ENCODE measurements at places on chromosomes 2 and 18.

DNA sequence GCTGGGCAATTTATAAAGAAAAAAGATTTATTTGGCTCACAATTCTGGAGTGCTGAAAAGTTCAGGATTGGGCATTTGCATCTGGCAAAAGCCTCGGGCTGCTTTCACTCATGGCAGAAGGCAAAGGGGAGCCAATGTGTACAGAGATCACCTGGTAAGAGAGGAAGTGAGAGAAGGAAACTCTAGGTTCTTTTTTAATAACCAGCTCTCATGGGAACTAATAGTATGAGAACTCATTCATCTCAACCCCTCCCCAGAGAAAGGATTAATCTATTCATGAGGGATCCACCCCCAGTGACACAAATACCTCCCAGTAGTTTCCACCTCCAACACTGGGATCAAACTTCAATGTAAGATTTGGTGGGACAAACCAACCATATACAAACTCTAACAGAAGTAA, 129.0 kb downstream of the EVA1A start:
- DNase-seq = no peak

DNA sequence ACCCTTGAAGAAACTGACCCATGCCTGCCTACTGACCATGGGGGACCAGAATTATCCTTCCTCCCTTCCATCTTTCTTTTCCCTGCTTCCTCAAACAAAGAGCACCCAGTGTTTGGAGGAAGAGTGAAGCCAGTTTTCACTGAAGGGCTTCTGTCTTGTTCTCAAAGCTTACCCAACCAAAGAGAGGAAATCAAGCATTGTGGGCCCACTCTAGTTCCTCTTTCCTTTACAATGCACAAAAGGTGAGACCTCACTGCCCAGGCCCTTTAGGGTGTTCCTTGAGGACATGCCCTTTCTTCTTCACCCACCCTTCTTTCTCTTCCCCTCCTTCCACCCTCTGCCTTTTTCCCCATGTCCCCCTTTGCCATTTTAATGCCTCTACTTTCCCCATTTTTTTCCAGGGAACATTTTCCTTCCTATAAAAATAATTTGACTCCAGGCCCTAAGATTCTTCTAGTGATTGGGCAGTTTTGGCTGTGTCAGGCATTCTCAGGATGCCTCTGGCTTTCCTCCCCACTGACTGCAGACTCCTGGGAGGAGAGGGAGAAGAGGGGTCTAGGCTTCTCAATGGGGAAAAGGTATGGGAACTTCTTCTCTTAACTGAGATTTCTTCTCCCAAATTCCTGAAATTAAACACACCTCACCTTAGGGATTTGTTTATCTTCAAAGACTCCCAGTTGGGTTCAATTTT, 126.6 kb upstream of the RMDN2 start:
- no peak for DNase-seq

DNA sequence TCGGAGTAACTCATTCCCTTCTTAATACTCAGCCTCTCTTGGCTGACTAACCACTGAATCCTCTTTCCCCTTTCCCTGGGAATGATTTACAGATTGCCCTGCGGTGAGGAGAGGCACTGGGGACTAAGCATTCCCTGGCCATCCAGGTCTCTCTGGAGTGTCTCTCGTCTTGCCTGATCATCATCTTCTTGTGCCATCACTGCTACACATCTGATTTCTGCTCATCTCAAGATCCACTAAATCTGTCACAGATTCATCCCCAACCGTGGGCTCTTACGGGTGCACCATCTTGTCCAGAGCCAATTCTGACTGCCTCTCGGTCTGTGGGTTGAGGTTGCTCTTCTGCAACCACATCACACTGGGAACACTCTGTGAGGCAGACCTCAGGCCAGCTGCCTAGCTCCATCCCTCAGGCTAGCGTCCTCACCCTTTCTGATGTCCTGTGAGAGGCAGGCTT, 12.0 kb downstream of the SFTPB start:
- no peak for DNase-seq

- DNase-seq = no peak
Observed at GRCh38 chr2:220053919-220054318, 426.5 kb downstream of the SLC4A3 start.

- DNase-seq = no peak
Observed at GRCh38 chr2:161370981-161371380, 45.1 kb upstream of the TBR1 start.

DNA sequence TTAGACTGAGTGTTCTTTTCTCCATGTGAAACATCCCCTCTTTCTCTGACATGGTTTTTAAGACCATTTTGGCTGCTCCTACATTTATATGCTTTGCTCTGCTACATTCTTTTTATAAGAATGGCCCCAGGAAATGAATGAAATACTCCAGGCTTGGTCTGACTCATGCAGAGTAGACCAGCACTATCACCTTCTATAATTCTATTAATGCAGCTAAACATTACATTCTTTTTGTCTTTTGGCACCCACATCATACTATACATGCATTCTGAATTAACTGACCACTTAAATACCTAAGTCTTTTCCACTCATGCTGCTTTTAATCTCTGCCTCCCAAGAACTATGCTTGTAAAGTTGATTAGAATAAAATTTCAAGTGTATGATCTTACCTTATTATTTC, 94.1 kb downstream of the AAK1 start:
- no peak for DNase-seq

- DNase-seq = no peak
Observed at GRCh38 chr2:53188851-53189510, 578.6 kb upstream of the CHAC2 start.

DNA sequence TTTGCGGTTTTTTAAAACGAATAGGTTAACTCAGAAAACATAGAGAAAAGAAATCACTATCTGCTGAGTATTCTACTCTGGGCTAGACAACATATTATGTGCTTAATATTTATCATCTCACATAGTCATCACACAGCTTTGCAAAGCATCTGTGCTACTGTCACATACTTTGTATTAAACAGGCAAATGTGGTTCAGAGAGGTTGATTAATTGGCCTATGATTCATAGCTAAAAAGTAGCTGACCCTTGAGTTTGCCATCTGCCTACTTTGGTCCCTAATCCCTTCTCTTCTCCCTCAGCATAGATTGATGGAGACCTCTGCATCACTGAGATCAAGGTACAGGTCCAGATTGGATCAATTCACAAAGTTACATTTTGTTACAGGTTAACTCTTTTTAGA, 21.4 kb downstream of the ANKRD30B start:
- no peak for DNase-seq

GRCh38 chr18:46859855-46860254, 57.5 kb downstream of the PIAS2 start:
- no peak for DNase-seq

GRCh38 chr2:159017837-159018236, 49.4 kb downstream of the TANC1 start:
- no peak for DNase-seq

- no peak for DNase-seq
Observed at GRCh38 chr2:18271370-18272147, 288.9 kb downstream of the RDH14 start.

GRCh38 chr2:162688403-162688802, 150.2 kb downstream of the KCNH7 start:
- DNase-seq = no peak

DNA sequence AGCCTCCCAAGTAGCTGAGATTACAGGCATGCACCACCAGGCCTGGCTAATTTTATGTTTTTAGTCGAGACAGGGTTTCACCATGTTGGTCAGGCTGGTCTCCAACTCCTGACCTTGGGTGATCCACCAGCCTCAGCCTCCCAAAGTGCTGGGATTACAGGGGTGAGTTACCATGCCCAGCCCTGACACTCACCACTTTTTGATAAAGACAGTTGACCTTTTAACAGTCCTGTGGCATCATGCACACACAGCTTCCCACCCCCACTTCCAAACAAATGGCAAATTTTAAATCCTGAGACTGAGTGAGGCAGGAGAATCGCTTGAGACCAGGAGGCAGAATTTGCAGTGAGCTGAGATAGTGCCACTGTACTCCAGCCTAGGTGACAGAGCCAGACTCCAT, 6.2 kb upstream of the DNAJB2 start:
- no peak for DNase-seq

- no peak for DNase-seq
Observed at GRCh38 chr18:13272416-13272815, 53.9 kb downstream of the LDLRAD4 start.

GRCh38 chr2:86221066-86221684, 21.9 kb downstream of the MRPL35 start:
- DNase-seq = no peak

- no peak for DNase-seq
Observed at GRCh38 chr2:42813763-42814162, 21.4 kb upstream of the HAAO start.

- DNase-seq = no peak
Observed at GRCh38 chr2:30915486-30915885, 108.2 kb upstream of the CAPN13 start.

GRCh38 chr18:11955239-11956029, 25.9 kb upstream of the IMPA2 start:
- DNase-seq = no peak

GRCh38 chr18:50469380-50469781, 90.5 kb upstream of the MAPK4 start:
- DNase-seq = no peak

GRCh38 chr18:14053661-14054060, 78.6 kb downstream of the ZNF519 start:
- no peak for DNase-seq

DNA sequence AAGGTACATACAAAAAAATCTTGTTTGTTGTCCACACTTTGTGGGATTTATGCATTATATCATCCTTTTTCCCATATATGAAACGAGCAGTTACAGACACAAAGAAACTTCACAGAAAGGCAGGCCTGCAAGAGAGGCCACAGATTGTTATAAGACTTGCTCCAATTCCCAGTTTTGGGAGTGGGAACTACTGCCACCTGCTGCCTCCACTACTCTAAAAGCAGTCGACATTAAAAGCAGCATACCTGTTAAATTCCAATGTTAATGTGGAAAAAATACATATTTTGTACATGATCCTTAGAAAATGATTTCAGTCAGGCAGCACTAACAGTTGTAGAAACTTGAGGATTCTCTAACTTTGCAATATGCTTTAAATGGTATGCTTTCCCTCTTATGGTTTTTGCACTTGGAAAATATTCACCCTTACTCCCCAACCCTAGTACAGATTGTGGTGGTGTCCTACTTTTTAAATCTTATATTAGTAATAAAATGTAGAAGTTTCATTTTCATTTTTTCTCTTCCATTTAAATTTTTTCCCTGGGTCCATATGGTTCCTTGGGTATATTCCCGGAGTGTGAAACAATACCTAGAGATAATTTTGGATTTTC, 37.9 kb downstream of the SLC38A11 start:
- DNase-seq = no peak

GRCh38 chr2:6576302-6576701, 289.4 kb downstream of the CMPK2 start:
- no peak for DNase-seq

DNA sequence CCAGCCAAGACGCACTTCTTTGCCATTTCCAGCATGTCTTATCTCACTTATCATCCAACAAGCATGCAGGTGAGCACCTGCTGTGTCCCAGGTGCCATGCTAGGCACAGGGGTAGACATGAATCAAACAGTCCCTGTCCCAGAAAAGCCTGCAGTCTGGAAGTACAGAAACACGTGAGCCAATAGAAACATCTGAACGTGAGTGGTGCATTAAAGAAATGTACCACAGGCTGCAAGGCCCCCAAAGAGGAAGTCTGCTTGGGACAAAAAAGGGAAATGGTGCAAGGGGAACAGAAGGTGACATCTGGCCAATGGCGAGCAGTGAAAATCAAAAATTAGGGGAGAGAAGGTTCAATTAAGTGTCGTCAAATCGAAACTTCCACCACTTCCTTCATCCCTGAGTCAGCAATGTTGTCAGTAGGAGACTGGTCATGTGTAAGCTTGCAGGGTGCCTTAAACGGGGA, 17.6 kb upstream of the TMEM247 start:
- no peak for DNase-seq

DNA sequence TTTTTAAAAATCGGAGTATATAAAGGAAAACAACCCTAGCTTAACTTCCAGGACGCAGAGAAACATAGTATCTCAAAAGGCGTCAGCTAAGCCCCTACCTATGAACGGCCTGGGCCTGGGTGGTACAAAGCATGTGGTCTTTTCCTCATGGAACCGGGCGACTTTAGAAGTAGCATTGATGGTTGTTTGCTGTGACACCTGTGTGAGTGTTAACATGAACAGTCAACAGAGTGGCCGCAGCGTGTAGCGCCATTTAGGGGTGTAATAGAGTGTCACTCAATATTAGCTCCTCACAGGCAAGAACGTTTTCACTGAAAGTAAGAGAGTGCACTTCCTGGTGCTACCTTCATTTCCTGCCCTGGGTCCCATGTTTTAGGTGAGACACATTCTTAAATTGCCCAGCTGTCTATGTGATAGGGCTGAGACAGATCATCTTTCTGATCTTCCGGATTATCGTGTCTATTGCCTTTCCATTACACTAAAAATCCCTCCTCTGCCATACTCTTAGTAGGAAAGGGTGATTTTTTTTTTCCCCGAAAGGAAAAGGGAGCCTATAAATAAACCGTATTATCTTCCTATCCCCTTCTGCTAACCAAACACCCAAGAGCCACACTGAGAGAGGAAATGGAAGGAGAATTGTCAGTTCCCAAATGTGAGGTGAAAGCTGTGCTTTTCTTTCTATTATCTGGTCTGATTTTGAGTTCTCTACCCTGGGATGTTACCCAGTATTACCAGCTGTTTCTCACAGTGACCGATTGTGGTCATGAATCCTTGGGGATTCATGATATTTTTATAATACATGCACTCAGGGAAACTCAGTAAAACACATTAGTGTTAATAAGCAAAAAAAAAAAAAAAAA, 1.3 kb downstream of the GORASP2 start:
- peak; percentile 10 for DNase-seq

- no peak for DNase-seq
Observed at GRCh38 chr2:10524851-10525572, 76.9 kb upstream of the ODC1 start.

DNA sequence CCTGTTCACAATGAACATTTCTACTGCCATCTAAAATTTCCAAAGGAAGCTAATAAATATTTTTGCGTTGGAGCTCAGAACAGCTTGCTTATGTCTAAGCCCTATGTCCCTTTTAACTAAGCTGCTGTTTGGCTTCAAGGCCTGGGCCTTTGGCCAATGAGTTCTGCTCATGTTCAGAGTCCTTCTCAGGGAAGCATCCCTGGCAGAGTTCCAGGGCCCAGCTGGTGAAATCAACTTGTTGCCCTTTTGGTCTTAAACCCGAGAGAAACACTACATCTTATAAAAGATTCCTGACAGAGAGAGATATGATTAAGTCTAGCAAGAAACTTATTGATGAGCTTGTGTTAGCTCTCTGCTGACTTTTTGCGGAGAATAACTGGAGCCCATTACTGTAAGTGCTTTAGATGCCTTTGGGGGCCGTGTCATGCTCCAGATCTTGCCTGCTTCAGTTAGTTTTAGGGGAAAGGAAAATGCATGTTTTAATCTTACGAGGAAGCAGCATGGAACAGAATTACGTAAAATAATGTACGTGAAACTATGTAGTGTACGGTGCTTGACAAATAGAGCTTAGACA, 102.5 kb upstream of the NOSTRIN start:
- no peak for DNase-seq

- no peak for DNase-seq
Observed at GRCh38 chr2:234029150-234029733, 21.3 kb upstream of the SPP2 start.

- no peak for DNase-seq
Observed at GRCh38 chr18:63795606-63796005, 20.4 kb downstream of the SERPINB7 start.

- no peak for DNase-seq
Observed at GRCh38 chr2:183063083-183063482, 15.5 kb upstream of the DUSP19 start.

- no peak for DNase-seq
Observed at GRCh38 chr2:46923041-46923528, 7.5 kb upstream of the MCFD2 start.

GRCh38 chr2:19664646-19665045, 237.1 kb downstream of the TTC32 start:
- no peak for DNase-seq

GRCh38 chr2:240819126-240819857, 727 bp downstream of the KIF1A start:
- no peak for DNase-seq
